Activated T-helper 1 cell treated with anti-CD3 and anti-CD28 coated beads, Interleukin-2, amount 50 U/mL, for 16 hours (primary cell): ENCODE measurements at places on chromosomes 2 and 18.

- DNase-seq = no peak
Observed at GRCh38 chr2:221042926-221043325, 529.2 kb downstream of the EPHA4 start.

DNA sequence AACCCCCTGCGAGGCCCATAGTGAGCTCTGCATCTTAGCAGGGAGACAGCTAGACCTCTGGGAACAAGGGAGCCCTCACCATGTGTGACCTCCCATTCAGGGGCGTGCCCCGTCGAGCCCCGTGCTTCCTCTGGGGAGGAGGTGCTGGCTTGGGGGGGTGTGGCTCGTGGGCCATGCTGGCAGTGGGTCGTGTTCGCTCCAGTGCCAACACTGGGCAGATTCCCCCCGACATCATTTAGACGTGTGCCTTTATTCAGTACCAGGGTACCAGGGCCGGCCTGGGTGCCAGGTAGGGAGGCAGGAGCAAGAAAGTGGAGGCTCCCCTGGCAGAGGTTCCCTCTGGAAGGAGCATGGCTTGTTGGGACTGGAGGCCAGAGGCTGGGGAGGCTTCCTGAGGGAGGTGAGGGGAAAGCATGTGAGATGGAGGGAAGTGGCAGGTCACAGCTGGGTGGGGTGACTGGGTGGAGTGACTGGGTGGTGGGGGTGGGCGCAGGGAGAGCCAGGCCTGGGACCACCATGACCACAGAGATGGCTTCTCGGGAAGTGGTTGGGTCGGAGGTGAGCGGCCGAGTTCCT is 15.2 kb downstream of the GPC1 start:
- no peak for DNase-seq

DNA sequence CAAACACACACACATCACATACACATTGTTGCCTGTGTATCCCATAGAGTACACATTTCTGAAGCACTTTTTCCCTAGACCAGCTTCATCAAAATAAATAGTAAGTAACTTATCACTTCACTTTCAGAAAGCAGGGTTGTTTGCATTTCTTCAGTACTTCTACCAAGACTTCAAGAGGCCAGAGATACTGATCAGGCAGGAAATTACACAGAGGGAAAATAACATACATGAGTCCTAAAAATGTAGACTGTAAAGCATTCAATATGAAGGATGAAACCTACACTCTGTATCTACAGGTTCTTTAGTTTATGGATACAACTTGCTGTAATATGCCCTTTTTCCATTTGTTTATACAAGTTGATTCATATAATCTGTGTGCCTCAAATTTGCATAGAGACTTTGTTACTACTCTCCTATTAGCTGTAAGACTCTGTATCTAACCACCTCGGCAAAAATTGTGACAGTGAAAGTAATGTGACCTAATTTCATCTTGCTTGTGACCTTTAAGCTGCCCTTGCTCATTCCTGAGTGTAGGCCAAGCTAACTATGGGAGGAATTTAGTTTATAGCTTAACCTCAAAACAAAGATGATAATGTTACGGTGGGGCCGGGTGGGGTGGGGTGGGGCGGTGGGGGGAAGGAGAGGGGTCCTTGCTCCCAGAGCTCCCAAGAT is 228.9 kb upstream of the SPOPL start:
- DNase-seq = no peak

DNA sequence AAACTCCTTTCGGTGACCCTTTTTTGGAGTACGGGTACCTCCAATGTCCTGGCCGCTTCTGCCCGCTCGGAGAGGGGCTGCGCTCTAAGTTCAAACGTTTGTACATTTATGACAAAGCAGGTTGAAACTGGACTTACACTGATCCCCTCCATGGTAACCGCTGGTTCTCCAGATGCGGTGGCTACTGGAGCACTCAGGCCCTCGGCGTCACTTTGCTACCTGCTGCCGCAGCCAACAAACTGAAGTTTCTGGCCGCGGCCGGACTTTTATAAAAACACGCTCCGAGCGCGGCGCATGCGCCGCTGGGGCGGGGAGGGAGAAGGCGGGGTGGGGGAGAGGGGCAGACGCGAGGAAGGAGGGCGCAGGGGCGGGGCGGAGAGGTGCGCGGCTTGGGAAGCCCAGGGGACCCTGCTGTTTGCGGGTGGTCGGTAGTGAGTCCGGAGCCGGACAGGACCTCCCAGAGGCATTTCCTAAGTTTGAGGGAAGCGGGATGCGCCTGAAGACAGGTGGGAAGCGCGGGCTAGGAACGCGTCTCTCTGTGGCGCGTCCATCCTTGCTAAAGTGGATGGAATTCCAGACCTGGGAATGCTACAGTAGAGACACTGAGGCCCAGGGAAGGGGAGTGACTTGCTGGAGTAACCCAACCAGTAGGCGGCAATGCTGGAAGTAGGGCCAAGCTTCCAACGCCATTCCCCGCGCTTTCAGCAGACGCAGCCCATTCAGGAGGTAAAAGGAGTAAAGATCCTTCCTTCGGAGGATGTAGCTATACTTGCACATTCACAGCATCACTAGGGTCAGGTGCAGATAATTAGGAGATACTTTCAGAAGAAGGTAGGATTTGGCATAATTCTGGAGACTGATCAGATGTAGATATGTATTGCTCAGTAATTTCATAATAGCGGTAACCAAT is at the start of gene CXCR4:
CXCR4 (minus strand) TSS at position 241 of the 910 bp plus-strand sequence; CDS start at position 152, 89 bp downstream.
- DNase-seq = peak; percentile 93

DNA sequence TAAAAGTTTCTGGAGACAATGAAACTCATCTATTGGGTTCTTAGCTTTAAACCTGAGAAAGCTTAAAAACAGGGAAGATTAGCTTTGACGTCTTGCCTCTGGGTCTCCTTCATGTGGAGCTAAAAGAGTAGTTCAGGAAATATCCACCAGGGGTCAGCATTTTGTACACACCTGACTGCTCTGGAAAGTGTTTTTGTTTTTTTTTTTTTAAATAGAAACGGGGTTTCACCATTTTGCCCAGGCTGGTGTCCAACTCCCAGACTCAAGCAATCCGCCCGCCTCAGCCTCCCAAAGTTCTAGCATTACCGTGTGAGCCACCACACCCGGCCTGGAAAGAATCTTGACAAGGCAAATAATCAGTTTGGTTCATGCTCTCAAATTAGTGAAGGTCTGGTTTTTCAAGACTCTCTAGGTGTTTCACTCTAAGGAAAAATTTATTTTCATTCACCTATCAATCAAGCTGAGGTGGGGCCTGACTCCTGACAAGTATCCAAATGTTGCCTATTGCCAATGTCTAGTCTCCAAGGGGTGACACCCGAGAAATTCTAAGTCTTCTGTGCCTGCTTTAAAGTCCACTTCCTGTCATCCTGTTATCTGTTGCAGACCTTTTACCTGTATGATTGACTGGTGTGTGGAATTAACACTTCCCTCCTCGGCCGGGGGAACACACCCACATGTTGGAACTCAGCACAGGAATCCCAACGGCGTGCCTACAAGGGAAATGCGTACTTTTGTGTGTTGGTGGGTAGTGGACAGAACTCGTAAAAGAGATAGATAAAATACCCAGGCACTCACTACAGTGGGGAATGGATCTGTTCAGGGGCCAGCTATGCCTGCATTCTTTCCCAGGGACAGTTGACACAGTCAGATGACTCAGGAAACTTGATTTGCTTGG is 11.3 kb downstream of the IL1RN start:
- peak; percentile 12 for DNase-seq

DNA sequence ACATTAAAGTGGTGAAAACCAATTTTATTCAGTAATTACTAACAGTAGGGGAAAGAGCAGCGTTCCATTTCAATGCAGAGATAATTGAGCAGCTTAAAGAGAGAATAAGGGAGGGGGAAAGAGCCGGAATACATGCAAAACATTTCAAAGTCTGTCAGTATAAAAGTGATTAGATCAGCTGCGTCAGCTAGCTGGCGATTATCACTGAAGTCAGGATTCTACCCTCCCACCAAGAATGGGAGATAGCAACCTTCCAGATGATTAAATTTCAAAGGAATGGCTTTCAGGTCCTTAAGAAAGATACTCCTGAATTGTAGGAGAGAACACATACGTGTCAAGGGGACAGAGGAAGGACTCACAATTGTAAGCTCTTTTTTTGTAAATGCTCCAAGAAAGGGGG is 2.7 kb upstream of the ZC3H6 start:
- no peak for DNase-seq

DNA sequence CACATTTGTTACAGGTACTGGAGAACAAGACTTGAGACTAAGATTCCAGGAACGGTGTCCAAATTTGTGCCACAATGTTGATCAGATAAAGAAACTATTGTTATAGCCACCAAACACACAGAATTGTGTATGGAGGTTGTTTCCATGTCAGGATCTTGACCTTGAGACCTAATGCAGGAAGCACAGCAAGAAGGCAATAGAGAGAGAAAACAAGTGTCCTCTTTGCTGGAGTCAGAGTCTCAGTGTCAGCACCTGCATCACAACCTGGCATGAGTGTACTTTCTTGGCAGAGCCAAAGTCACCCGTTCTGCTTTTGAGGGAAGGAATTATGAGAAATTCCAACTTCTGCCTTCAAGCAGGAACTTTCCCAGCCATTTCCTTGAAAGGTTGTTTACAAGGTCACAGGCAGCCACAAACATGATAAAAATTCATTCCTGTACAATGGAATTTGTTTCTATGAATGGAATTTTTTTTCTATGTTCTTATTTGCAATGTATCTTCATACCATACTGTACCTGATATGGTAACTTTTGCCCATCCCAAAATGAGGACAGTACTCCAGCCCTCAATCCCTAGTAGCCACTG is 118.4 kb downstream of the PKP4 start:
- DNase-seq = no peak

DNA sequence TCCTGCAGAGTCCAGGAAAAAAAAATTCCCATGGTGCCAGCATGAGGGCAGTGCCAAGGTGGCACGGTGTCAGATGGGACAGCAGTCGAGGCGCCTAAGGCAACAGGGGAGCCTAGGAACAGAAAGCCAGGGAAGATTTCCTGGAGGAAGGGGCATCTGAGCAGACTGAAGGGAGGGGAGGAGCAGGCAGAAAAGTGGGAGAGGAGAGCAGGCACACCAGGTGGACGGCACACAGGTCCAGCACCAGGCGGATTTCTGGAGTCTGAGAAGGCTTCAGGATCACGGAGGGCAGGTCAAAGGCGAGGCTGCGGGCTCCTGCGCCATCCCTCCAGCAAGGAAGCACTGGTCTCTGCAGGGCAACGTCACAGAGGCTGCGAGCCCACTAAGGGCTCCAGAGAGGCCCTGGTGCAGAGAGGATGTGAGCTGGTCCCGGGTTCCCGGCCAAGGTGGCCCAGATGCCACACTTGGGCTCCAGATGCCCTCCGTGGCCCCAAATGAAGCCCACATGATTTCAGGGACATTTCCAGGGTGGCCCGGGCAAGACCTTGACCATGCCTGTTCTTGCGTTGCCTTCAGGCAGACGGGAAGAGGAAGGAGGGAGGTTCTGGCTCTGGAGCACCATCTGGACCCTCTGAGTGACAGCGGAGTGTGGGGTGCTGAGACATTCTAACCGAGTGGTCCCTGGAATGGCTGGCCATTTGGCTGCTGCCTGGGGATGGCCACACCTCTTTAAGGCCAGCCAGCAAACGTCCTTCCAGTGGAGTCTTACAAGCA is 4.1 kb downstream of the HS6ST1 start:
- DNase-seq = peak; percentile 2

DNA sequence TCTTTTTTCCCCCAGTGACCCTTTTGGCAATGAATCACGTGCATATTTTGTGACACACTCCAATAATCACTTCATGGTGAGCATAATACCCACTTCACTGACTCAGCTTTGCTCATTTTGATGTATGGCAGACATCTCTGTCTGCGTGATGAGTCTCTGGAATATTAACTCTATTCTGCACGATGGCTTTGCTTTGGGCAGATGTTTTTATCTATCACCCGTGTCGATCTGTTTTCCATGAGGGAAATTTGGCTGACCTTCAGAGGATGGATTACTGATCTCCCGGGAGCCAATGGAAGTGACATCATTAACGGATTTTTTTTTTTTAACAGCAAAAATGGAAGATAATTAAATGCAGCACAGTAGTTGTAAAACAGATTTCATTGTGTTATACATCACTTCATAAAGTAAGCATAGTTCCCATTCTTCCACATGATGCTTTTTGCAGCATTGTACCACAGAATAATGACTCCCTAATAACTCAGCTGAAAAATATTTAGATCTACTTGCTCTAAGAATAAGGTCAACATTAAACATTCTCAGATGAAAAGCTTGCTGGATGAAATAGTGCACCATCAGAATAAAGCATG is 29.8 kb downstream of the CDC42EP3 start:
- DNase-seq = no peak

DNA sequence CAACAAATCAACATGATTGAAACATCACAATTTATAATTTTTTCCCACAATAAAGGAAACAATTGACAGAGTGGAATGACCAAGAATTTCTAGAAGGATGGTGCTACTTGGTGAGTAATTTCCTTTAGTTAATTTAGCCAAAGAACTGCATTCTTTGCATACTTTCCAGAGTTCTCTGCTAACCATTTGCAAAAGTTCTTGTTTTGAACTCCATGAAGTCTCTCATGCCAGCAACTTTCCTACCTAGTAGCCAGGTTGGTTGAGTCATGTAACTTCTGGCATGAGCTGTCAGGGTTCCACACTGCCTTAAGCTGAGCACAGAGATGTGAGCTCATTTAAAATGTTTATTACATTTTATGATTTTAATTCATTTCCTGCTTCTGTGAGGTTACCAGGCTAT is 539.6 kb downstream of the PID1 start:
- no peak for DNase-seq

DNA sequence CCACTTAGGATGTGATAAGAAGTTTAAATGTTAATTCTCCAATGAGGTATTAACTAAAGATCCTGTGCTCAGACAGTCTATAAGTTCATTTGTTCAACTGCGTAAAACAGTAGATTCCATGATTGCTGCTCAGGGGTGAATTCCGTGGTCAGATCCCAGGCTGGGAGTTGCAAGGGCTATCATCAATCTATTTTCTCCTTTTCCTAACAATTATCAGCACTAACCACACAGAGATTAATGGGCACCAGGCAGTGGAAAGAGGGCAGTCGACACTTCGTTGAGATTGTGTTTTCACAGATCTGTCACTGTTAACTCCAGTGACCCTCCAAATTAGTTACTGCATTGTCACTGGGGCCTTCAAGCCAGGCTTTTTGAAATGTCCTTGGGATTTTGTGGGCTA is 154.1 kb upstream of the SPRED2 start:
- no peak for DNase-seq

DNA sequence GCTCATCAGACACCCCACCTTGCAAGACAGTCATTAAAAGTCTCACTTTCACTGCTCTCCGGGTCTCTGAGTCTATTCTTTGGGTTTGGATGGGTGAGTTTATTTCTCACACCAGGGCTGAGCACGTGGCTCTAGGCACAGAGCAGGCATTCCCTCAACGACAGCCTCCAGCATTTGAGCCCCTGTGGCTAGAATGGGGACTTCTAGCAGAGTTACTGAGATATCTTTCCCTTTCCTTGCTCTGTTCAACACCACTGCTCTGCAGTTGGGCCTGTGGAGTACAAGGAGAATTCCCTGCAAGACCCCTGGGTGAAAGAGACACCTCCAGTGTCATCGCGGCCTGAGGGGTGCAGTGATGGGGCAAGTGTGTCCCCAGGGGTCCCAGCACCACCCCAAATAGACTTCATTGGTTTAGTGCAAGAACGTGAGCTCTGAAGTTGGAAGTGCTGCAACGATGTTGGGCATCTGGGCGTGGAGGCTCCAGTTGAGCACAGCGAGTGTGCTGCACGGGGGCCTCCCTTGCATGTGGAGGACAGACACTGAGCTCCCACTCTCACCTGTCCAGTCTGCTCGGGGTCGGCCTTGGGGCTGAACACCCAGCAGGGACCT is 184.1 kb upstream of the HS6ST1 start:
- no peak for DNase-seq

- DNase-seq = no peak
Observed at GRCh38 chr2:871926-872680, 78.5 kb upstream of the SNTG2 start.
